ENCODE measurements at places on chromosomes 1 and 21.
A peak's percentile ranks its signal among the peaks of the same experiment; 100 is the strongest.

GRCh38 chr1:230243583-230244353 is 176.7 kb downstream of the GALNT2 start:
- no peak for DNase-seq

GRCh38 chr1:102120910-102121309 is 124.2 kb upstream of the OLFM3 start:
- DNase-seq: no peak

DNA sequence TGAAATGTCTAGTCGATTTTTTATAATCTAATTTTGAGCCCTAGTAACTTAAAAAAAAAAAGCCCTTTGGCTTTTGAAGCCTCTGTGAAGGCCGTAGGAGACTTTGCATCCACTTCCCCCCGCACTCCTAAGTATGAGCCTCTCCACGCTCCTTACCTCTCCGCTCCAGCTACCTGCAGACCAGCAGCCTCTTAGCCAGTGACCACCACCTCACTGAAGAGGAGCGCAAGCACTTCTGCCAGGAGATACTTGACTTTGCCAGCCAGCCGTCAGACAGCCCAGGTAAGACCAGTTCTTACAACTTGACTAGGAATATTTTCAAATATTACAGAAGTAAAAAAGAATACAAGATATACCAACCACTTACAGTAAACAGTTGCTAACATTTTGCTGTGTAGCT is 27.4 kb upstream of the PWP2 start:
- DNase-seq: no peak

DNA sequence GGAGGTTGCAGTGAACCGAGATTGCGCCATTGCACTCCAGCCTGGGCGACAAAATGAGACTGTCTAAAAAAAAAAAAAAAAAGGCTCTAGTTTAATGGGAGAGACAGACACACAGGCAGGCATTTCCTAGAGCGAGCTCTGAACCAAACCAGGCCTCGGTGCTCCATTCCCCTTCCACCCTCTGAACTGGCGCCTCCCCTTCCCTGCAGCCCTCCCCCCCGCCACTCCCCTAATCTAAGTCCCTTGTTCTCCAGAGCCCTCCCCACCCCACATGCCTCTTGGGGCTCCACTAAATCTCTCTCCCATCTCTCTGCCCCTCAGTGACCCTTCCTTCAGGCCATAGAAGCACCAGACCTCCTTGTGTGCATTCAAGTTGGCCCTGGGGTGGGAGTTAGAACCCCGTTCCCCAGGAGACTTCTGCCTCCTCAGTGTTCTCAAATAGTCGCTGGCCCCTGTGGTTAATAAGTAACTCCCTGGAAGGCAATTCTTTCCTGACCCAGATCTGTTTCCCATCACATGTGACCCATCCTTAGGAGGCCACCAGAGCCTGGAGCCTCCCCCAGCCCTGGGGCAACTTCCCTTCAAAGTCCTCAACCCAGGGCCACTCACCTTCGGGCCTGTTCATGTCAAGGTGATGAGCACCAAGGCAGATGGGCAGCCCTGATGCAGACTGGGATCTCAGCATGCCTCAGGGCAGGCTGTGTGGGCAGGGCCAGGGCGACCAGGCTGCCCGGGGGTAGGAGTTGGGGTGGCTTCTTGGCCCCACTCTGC is 42.6 kb upstream of the EPB41 start:
- DNase-seq: no peak

DNA sequence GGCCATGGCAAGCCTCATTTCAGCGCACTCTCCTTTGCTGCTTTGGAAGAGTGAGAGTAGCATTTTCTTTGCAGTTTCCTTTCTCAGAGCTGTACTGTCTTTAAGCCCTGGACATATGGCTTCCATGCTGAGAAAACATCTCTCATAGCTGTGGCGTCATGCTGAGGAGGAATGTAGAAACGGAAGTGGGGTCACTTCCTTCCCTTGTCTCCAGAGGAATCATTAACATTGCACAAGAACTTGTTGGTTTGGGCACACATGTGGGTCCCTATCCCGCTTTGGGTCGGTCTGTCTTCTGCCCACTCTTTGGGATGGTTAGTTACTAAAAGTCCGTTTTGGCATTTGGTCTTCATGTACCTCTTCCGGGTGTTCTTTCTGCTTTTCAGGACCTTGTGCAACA is 5.6 kb downstream of the MFN2 start:
- DNase-seq: peak; percentile 87

DNA sequence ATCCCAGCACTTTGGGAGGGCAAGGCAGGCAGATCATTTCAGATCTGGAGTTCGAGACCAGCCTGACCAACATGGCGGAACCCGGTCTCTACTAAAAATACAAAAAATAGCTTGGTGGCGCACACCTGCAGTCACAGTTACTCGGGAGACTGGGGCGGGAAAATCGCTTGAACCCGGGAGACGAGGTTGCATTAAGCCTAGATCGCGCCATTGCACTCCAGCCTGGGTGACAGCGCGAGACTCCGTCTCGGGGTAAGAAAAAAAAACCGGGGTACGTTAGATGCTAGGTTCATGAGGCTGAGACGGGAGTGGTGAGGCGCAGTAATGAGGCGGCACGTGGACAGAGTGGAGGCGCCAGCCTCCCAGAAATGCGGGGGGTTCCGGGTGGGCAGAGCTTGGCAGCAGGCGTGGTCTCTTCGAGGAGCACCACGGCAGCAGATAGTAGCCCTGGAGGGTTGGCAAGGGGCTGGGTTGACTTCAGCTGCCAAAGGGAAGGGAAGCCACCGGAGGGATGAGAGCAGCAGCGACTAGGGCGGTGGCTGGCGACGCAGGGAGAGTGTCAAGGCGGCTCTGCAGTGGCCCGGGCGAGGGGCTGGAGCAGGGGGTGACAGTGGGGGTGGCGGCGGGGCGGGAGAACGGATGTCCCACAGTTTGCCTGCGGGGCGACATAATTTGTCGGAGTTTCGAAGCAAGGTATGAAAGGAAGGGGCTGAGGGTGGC is 832 bp downstream of the MRPL20 start:
- no peak for DNase-seq

Measured in GF-D8 (cell line).